ENCODE measurements at places on chromosomes 1 and 21.

DNA sequence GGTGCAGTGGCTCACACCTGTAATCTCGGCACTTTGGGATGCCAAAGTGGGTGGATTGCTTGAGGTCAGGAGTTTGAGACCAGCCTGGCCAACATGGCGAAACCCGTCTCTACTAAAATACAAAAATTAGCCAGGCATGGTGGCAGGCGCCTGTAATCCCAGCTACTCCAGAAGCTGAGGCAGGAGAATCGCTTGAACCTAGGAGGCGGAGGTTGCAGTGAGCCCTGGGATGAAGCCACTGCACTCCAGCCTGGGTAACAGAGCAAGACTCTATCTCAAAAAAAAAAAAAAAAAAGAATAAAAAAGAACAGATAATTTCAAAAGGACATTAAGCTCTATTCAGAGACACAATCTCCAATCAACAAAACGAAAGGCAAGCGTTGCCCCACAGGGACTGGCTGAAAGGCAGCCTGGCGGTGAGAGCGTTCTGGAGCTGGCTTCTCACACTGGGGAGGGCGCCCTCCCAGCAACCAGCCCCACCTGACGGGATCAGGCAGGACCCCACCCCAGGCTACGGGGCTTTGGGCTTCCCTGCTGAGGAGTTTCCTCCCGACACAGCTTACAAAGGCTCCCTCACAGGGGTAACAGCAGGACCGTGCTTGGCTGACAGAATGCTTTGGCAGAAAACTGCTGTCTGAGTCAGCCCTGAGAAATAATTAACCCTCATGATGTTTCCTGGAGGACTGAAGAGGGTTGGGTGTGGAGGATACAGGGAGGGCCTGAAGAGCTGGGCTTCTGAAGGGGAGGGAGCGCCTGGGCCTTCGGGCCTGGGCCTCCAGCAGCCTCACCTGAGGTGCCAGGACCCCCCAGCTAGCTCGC lies 31.1 kb upstream of the SRP9 start:
- DNase-seq: no peak

DNA sequence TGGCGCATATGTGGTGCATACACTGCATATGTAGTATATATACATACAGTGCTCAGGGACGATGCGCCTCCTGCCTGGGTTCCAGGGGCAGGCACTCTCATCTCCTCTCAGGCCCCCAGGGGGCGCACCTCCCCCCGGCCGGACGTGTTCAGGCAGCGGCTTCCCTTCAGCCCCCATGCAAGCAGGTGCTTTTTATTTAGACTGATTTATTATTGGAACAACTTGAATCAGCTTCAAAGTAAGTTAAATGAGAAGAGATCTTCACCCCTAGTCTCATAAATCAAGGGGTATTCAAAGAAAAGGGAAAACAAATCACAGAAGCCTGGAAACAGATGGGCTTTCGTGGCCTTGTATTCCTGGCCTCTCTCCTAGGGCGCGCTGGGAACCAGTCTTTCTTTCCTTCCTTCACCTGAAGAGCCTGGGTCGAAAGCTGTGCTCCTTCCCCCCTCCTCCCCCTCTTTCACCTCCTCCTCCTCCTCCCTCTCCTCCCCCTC lies 64.6 kb downstream of the UBIAD1 start:
- DNase-seq: peak; percentile 55

DNA sequence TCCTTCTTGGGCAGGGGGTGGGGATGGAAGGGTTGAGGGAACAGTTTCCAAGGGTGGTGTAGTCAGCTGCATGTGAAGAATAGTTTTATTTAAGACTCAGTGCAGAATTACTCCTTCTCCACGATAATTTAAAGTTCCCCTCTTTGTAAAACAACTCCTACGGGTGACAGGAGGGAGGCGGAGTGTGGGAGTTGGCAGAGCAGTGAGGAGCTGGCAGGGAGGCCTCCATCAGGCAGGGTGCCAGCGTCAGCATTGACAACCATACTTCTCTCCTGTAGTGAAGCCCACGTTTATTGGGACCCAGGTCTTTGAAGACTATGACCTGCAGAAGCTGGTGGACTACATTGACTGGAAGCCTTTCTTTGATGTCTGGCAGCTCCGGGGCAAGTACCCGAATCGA lies 93.8 kb downstream of the MTR start:
- no peak for DNase-seq

DNA sequence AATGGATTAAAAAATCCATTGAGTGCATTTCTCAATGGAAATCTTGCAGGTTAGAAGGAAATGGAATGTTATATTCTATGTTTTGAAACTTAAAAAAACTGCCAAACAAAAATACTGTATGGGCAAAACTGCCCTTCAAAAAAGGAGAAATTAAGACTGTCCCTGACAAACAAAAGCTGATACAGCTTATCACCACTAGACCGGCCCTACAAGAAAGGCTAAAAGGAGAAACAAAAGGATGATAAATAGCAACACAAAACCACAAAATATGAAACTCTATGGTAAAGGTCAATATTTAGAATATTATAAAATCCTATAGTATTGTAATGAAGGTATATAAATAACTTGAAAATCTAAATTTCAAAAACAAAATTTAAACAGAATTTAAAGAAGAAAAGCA lies 60.0 kb downstream of the SLC25A24 start:
- no peak for DNase-seq

- DNase-seq: no peak
Measured at GRCh38 chr1:110135246-110135645, 15.0 kb upstream of the SLC6A17 start.

GRCh38 chr1:113390871-113391648 lies 745 bp downstream of the MAGI3 start:
- DNase-seq: peak; percentile 35

- DNase-seq: no peak
Measured at GRCh38 chr1:7398982-7399381, 372.1 kb upstream of the VAMP3 start.

DNA sequence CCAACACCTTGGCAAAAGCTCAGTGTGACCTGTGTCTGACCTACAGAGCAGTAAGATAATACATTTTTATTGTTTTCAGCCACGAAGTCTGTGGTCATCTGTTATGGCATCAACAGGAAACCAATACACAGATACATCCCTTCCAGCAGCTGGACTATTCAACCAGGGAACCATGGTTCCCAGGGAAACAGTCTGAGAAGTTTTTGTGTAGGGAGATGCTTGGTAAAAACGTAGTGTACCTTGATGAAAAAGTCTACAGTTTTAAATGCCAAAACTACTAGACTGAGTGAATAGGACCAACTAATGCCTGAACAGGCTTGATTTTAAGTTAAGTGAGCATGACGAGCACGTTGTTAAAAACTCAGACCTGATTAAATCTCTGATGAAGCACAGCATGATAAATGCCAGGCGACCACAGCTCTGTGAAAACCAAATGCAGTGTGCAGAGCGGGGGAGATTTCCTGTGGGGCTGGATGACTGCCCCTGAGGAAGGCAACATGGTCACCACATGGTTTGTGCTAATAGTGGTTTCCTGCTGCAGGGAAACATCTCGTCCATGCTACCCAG lies 228.9 kb downstream of the TNR start:
- DNase-seq: no peak

DNA sequence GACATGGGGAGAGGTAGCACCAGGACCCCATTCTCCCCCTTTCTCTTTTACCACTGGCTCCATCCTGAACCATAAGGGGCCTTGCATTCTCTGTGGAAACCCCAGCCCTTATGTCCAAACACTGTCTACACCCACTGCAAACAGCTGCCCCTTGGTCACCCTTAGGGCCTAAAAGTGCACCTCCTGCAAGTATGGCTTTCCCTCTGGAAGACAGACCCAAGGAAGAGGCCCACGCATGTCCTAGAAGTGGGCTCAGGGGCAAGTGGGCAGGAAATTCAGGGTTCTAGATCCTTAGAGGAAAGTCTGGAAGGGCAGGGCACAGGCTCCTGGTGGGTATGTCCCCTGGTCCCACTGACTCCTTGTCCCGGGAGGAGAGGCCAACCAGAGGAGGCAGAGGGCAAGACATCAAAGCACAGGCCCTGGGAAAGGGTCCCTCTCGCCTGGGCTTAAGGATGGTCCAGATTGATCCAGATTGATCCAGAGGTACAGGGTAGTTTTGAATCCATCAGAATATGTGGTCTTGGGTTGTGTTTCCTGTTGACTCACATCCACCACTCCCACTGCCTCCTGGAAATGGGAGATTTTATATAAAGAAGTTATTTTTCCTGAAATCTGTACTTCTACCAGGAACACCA lies 150.9 kb downstream of the GRIK3 start:
- no peak for DNase-seq

GRCh38 chr1:46458190-46458589 lies 31.4 kb upstream of the DMBX1 start:
- no peak for DNase-seq

- peak; percentile 33 for DNase-seq
Measured at GRCh38 chr1:7953850-7954609, 7.5 kb upstream of the PARK7 start.

DNA sequence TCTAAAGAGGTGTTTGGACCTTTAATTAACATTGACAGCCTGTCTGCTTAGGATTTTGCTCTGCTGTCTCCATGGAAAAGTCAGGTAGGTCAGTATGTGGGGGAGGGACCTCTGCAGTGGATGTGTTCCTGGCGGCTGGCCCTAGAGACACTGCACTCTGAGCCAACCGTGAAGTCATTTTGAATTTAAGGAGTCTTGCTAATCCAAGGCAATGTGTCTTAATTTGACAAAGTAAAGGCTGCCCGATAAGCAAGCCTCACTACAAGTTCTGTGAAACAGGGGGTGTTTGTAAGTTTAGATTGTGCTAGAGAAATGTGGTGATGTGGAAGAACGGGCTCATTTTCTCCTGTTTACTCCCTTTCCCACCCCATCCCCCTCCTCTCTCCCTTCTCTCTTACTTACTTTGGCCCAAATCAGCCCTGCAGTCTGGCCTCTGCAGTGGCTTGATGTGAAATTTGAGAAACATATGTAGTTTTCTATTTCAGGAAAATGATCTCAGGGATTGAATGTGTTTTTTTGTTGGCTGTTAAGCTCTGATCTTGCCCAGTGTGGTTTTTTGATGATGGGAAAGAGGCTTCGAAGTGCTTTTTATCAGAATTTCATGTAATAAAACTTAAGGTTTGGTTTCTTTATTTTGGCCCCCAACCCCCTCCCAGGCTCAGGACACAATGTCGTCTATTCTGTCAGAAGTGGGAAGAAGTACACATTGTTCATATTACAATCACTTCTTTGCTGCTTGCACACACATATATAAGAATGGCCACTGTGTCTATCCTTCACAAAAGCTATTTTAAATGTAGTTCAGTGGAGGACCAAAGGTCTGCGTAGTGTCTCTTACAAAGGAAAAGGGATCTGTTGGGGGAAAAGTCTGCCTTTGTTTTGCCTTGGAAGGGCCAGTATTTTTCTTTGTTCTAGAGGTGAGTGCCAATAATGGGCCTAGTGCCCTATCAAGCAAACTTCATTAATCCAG lies 96.6 kb downstream of the FGGY start:
- DNase-seq: no peak

DNA sequence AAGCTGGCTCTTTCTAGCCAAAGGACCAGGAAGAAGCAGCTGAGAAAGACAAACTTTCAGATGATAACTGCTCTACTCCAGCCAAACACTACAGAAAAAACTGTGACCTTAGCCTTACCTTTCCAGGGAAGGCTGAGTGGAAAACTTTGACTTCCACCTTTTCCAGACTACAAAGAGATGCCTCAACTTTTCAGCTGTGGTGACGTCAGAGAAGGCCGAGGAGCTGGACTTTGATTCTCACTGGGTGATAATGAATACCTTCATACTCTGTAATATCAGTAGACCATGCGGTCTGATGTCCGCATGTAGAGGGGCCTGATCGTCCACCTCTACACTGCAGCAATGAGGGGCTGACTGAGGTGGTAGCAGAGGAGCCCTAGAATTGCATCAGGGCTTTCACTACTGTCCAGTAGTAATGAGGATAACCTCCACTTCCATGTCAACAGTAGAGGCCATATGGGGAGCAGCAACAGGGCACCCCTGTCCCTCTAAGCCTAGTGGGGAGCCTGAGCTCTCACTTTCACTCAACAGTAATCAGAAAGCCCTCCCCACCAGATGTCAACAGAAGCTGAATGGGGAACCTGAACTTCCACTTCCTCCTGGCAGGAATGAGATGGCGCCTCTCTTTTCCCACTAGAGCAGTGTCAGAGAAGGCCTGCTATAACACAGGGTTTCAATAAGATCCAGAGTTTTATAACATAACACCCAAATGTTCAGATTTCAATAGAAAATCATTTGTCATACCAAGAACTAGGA lies 28.4 kb upstream of the PADI1 start:
- DNase-seq: no peak

- DNase-seq: no peak
Measured at GRCh38 chr1:55690366-55690765, 475.2 kb upstream of the USP24 start.

- no peak for DNase-seq
Measured at GRCh38 chr1:155457266-155457665, 105.3 kb downstream of the ASH1L start.

- no peak for DNase-seq
Measured at GRCh38 chr1:9293533-9294404, 1.1 kb downstream of the SPSB1 start.

GRCh38 chr1:112706505-112707220 lies at the start of gene RHOC:
TSS of gene RHOC (minus strand) at chr1:112707127. CDS start at chr1:112703799, 3,328 bp downstream.
- no peak for DNase-seq

DNA sequence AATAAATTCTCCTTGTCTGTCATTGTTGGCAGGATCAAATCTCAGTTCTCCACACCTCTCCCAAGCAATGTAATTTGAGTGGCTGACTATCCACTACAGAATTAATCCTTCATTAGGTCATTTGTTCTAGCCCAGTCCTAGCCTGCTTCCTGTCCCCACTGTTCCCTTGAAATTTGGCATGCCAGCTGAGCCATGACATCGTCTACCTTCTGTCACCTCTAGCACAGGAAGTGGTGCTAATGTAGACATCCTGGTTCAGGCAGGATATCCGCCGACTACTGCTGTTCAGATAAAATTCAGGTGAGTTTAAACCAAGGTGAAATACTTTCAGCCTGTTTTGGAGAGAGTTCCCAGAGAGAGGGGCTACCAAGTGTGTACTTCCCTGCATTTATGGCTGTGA lies 5.9 kb downstream of the CHRM3 start:
- DNase-seq: no peak

DNA sequence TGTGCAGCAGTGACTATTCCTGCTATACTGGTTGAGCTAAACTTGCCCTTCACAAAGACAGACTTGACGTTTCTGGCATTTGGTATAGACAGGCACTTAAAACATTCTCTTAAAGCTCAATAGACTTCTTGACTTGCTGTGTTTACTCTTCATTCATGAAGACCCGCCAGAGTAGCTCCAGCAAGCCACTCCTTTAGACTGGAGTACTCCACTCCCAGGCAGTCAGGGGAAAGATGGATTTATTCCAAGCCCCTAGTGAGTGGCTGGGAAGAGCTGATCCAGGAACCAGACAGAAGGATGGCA lies 70.7 kb downstream of the EVA1C start:
- no peak for DNase-seq
